Cortex of kidney (tissue), 1 donor: ENCODE measurements at places on chromosomes 2 and 18.

- no peak for DNase-seq
Observed at GRCh38 chr2:117123362-117123761, 691.1 kb upstream of the DDX18 start.

GRCh38 chr18:76689646-76690264 is 132.6 kb upstream of the ZNF236 start:
- no peak for DNase-seq

GRCh38 chr2:48902521-48902920 is 147.0 kb upstream of the LHCGR start:
- no peak for DNase-seq

- DNase-seq, result no peak
Observed at GRCh38 chr18:59917422-59917821, 17.6 kb downstream of the PMAIP1 start.

DNA sequence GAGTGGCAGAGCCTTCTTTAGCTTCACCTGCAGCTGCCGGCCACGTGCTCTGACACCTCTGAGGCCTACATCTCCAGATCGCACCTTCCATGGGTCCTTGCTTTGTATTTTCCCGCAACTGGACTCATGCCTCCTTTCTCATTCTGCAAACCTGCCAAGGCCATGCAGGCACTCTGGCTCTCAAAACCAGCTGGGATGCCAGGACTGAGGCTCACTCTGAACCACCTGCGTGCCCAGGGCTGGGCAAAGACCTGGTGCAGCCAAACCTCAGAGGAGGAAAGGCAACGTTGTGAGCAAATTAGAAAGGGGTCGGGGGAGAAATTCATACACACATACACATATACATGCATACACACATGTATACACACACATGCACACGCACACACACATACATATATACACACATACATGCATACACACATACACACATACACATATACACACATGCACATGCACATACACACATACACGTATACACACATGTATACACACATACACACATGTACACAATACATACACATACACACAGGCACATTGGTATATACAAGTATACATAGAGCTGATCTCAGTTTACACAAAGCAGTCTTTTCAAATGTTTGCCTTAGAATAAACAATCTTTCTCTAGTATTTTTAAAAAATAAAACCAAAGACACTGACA is 125.2 kb downstream of the RTP5 start:
- no peak for DNase-seq

- no peak for DNase-seq
Observed at GRCh38 chr18:23550898-23551297, 35.4 kb downstream of the NPC1 start.

DNA sequence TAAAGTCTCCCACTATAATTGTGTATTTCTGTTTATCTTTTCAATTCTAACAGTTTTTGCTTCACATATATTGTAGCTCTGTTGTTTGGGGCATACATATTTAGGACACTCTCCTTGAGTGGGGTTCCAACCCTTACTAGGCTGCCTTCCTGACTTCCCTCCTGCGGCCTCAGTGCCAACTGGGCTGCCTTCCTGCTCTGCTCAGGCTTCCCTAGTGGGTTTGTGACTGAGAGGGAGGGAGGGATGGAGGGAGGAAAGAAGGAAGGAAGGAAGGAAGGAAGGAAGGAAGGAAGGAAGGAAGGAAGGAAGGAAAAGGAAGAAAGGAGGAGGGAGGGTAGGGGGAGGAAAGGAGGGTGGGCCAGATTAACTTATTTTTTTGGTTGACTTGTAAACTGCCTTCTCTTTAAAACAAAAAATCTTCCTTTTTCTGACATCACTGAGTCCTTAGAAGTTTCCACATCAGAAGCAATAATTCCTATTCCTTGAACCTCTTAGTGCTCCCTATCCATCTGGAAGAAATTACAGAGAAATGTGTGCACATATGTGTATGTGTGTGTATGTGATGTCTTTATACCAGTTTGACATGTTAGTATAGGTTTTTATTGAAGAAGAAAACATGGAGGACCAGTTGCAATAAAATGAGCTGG is 145.4 kb upstream of the PGAP1 start:
- no peak for DNase-seq

DNA sequence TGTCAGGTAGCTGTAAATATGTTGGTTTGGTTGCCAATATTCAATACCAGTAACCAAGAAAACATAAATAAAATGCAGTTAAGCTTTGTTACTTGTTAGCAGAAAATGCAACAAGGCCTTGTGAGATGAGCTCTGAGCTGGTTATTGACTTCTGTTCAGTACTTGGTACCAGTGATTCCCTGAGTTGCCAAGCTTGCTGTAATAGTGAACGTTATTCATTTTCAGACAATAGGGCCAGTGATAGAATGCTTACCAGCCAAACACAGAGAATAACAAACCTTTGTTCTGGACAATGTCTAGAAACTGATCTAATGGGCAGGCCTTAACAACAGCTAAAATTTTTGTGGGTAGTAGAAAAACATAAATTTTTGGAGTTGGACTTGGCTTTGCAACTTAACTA is 29.5 kb downstream of the RASGRP3 start:
- DNase-seq, result no peak

DNA sequence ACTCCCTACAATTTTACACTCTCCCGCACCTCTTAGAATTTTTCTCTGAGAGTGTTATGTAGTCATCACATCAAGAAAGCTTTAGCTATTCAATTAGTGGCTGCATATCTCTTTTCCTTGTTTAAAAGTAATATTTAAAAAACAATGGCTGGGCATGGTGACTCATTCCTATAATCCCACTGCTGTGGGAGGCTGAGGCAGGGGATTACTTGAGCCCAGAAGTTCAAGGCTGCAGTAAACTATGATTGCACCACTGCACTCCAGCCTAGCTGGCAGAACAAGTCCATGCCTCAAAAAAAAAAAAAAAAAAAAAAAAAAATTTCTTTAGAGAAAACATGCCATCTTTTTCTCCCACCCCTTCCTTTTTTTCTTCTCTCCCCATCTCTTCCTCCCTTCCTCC is 44.3 kb downstream of the AQP4 start:
- no peak for DNase-seq

DNA sequence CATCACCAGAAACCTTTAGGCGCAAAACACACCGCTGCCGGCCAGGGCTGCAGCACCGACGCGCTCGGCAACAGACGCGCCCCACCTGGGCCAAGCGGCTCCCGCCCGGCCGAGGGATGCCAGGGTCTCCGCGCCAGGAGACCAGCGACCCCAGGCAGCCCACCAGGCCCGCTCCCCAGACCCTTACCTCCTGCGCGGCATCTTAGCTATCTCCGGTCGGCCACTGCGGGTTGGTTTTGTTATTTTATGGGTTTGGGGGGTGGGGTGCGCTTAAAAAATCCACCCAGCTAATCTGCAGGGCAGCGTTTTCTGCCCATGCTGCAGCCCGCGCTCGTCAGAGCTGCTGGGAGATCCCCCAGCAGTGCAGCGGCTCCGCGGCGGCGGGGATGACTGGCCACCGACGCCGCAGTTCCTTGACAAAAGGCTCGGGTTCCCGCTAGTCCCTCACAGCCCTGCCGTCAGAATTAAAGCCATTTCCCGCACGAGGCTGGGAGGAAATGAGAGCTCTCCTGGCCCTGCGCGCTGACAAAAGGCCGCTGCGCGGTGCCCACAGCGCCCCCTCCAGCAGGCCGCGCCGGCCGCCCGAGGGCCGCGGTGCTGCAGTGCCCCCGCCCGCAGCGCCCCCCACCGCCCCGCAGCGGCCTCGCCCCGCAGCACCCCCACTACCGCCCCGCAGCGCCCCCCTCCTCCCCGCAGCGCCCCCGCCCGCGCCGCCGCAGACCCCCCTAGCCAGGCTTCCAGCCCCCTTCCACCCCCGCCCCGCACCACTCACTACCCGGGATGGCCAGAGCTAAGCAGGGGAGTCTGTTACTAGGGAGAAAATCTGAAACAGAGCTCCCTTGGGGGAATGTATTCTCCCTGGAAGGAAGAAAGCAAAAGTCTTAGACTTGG is at the start of gene ADD2:
ADD2 (minus strand) TSS at position 502 of the 891 bp plus-strand sequence. CDS start 61,792 bp downstream, outside the sequence.
- DNase-seq, result no peak

DNA sequence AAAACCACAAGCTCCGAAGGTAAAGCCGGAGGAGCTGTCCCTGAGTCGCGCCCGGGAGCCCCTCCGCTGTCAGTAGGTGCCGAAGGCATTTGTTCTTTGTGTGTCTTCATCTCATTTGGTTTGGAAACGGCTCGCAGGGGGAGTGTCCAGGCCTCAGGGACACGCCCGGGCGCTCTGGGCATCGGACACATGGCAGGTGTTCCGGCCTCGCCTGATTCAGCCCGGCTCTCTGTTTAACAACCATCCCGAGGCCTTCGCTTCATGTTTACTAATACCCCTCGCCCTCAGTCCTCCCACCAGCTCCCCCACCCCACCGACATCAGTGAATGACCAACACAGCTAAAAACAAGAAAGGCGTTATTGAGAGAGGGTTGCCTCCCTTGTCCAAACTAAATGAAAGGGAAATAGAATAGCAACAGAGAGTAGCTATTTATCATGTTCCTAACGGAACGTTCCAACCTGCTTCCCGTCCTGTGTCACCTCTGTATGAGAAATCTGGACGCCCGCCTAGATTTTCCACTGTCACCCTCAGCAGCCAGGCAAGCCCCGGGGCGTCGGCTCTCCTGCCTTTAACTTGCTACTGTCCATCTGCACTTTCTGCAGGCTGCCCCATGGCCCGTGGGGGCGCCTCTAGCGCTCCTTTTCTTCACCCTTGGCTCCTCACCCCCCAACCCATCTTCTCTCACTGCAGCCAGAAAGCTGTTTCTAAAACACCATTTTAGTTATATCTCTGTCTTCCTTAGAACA is 73.9 kb downstream of the MYCN start:
- no peak for DNase-seq

GRCh38 chr2:66827851-66828250 is 392.9 kb downstream of the MEIS1 start:
- DNase-seq, result no peak

- no peak for DNase-seq
Observed at GRCh38 chr2:129457277-129457818, 522.1 kb upstream of the RAB6C start.

DNA sequence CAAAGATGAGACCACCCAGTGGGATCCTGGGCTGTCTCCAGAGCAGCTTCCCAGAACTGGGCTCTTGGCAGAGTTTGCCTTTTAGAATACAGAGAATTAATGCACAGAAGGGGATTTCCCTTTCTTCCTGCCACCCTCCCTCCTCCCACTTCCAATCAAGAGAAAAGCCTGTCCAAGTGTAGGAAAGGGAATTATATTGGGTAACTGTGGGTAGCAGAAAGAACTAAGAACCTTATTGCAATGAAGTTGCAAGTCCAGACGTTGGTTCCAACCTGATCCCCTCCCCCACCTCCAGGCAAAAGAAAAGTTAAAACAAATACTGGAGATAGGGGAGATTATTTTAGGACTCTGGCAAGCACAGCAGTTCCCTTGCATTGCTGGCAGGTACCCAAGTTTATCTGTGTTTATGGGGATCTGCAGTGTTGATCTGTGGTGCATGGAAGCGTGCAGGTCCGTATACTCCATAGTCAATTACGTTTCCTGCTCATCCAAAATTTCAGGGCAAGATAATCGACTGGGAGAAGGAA is 114.3 kb downstream of the PRKCE start:
- no peak for DNase-seq

- no peak for DNase-seq
Observed at GRCh38 chr18:34590503-34590902, 119.6 kb upstream of the DTNA start.

- no peak for DNase-seq
Observed at GRCh38 chr2:70367722-70368323, 66.0 kb upstream of the FAM136A start.

DNA sequence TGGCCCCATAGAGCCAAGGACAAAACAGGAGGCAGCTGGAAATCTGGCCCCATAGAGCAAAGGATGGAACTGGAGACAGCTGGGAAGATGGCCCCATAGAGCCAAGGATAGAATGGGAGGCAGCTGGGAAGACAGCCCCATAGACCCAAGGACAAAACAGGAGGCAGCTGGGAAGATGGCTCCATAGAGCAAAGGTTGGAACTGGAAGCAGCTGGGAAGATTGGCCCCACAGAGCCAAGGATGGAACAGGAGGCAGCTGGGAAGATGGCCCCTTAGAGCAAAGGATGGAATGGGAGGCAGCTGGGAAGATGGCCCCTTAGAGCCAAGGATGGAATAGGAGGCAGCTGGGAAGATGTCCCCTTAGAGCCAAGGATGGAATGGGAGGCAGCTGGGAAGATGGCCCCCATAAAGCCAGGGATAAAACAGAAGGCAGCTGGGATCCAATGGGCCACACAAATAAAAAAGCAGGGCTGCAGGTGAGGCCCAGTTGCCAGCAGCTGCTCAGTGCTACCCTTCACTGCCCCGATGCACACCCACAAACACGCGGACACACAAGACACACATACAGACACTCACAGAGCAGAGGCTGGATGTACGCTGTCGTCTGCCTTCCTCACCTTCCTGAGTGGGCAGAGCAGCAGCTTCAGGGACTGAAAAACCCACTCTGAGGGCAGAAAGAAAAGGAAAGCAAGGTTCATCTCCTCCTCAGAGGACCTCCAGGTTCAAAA is 505.4 kb upstream of the MYT1L start:
- no peak for DNase-seq

- no peak for DNase-seq
Observed at GRCh38 chr2:96099861-96100798, 16.2 kb downstream of the ADRA2B start.

DNA sequence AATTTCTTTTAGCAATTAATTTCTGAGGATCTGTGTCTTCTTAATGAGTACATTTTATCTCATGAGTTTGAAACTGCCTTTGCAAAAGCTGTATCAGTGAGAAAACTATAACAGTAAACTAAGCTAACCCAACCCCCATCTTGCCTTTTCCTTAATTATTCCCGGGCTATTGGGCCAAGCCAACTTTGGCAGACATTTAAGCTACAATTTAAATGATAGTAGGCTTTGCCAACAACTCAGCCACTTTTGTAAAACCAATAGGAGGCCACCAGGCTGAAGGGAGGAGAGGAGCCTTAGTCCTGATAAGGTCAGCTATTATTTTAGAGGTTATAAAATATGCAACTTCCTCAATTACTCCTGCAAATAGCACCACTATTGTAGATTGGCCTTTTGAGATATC is 218.0 kb upstream of the KCNJ3 start:
- no peak for DNase-seq

GRCh38 chr18:76463872-76464271 is 31.2 kb downstream of the ZNF516 start:
- no peak for DNase-seq

DNA sequence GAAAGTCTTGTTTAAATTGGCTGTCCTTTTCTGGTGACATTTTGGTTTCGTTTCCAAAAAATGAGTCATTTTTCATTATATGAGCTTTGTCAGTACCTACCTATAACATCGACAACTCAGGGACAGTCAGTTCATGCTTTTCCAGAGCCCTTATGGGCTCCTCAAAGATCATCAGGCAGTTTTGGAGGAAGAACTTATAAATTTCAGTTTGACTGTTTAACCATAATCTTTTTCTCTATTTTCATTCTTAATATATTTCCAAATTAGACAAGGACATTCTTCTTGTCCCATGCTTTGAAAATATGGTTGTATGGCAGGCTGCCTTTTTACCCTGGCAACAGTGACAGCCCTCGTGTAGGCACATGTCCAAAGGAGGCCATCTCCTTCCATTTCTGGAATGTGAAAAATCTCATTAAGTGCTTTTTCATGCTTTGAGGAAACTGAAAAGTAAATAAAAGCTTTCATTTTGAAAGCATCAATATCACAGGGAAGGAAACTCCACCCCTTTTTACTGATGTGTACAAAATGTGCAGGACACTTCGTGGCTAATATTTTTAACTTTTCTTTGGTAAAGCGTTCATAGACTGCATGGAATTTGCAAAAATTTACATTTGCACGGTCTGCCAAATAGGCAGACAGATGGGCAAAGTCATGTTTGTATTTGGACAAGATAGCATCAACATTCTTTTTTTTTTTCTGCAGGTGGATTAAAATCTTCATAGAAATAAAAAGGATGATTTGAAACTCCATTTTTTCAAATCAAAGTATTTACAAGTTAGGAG is 7.2 kb upstream of the PROC start:
- DNase-seq, result no peak
